ENCODE measurements at places on chromosomes 3 and 15.

- no peak for DNase-seq
Measured at GRCh38 chr15:97085731-97086130, 755.2 kb downstream of the NR2F2 start.

DNA sequence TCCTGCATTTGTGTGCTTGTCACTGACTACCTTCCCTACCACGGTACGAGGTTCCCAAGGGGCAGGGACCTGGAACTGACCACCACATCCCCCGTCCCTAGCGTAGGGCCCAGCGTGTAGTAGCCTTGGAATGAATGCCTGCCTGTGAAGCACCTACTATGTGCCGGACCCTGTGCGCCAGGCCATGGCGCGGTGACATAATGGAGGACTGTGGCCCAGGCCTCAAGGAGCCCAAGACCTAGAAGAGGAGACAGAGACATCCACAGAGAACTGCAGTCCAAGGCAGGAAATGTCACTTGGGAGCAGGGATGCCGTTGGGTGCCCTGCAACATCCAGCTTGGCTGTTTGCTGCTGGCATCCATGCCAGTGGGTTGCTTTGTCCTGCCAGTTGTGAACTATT is 71.9 kb upstream of the SLC6A6 start:
- DNase-seq, result no peak

DNA sequence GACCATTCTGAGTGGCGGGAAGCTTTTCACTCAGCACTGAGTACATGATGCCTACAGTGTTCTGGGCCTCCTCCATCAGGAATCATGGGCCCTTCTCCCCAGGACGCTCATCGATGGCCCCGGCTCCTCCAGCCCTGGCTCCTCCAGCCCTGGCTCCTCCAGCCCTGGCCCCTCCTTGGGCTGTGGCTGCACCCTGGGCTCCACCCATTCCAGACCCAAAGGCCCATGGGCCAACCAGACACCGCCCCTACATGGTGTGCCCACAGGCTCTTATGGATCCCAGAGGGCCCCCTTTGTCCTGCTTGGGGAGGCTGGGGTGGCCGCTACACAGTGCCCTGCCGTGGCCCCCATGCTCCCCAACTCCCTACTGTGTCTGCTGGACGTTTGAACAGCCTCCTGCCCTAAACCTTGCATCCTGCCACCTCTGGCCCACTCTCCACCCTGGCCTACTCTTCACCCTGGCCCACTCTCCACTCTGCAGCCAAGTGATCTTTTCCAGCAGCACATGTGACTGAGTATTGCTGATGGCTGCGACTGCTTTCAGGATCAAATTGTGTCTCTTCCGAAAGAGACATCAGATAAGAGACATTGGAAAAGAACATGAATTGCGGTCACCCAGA is 57.9 kb downstream of the APBA2 start:
- DNase-seq, result no peak

GRCh38 chr3:188962253-188963247 is 209.2 kb upstream of the TPRG1 start:
- DNase-seq, result no peak

GRCh38 chr3:143793971-143794370 is 54.3 kb downstream of the SLC9A9 start:
- DNase-seq, result no peak

DNA sequence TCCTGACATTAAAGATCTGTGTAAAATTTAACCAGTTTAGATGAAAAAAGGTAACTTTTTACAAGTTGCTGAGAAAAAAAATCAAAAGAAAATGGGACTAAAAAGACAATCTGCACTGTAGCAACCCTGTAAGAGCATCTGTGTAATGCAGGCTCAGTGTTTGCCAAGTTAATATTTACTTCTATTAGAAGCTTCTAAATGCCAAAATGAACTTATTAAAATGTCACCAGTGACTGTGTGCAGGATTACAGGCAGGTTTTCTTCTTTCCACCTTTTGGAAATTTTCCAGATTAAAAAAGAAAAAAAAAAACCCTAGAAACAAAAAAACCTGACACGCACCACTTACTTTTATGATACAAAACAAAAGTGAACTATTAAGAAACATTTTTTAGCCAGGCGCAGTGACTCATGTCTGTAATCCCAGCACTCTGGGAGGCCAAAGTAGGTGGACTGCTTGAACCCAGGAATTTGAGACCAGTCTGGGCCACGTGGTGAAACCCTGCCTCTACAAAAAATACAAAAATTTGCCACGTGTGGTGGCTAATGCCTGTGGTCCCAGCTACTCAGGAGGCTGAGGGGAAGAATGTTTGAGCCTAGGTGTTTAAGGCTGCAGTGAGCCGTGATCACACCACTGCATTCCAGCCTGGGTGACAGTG is 87.2 kb downstream of the TJP1 start:
- no peak for DNase-seq

GRCh38 chr3:86993704-86994103 is 2.8 kb upstream of the VGLL3 start:
- no peak for DNase-seq

- DNase-seq, result no peak
Measured at GRCh38 chr15:93985925-93986324, 245.4 kb upstream of the MCTP2 start.

DNA sequence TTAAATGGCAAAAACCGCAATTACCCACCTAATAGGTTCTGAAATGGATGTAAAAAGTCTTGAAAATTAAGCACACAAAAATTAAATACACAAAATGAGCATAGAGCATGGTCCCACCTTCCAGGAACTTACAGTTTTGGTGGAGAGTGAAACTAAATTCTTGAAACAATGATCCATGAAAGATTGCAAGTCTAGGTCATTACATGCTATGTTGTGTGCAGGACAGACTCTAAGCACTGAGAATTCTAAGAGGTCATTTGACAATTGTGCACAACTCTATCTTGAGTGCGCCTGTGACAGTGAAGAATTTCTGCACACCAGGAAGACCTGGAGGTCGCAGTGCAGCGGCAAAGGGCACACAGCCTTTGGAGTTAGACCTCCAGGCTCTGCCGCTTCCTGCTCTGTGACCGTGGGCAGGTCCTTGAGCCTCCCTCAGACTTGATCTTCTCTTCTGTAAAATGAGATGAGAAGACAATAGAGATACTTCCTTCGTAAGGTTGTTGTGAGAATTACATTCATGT is 153.3 kb upstream of the TPM1 start:
- no peak for DNase-seq

DNA sequence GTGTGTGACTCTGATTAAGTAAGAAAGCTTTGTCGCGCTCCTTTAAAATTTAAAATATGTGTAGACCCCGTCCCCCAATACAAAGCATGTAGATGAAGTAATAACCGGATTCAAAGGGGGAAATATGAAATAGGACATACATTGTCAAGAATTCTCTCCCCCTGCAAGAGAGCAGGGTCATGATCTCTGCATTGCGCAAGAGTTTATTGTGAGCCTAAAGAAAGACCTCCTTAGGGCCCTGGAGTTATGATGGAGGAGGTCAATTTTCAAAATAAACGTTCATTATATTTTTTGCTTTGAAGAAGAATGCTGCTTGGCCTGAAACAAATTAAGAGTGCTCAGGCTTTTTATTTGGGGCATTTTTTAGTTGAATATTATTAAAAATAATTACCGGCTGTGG is 235.0 kb downstream of the SHOX2 start:
- no peak for DNase-seq

DNA sequence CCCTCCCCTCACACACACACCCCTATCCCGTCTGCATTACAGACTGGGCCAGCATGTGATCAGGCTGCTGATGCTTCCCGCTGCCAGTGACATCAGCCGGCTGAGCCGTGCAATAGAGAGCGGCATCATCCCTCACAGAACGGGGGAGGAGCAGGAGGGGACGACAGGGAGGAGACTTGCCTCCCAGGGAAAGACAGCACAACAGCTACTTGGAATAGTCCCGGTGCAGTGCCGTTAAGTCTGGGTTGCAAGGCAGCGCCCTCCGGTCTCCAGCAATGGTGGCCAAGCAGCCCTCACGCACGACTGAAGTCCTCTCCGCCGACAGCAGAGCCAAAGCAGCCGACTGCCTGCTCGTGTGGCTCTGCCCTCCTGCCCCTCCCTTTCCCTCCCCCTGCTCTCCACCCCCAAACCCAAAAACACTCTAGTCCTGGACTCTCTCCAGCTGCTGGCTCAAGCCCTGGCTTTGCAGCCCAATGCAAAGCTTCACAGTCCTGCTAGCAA is 31.5 kb upstream of the RPS17 start:
- no peak for DNase-seq

DNA sequence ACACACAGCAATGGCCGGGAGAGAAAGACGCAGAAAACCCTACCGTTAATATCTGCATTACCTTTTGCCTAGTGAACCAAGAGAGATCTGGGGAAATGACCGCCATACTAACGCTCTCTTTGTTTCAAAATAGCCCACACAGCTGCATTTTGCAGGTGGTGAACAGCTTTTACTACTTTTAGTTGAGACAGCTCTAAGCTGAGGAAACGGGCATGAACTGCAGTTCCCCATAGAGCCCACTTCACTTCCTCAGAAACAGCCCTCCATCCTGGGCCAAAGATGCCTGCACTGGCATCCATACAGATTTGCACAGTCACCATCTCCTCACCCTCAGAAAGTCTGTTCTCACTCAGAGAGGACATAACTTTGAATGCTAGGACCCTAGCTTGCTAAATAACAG is 45.0 kb downstream of the ZNF860 start:
- DNase-seq, result no peak

- no peak for DNase-seq
Measured at GRCh38 chr3:113222451-113223086, 11.2 kb downstream of the BOC start.

GRCh38 chr3:45940004-45940780 is 3.1 kb upstream of the CXCR6 start:
- DNase-seq, result no peak

DNA sequence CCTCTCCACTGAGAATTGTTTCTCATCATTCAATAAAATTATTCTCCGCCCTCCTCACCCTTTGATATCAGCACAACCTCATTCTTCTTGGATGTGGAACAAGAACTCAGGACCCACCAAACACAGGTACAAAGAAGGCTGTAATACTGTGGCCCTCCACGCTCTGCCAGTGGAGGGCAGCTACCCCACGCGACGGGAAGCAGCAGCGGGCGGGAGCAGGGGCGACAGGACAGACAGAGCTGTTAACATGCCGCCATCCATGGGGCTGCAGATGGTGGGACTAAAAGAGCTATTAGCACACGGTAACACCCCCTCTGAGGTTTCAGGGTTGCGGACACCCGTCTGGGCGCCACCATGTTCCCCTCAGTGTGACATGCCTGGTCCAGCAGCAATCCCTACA is 37.5 kb downstream of the EMC4 start:
- no peak for DNase-seq

GRCh38 chr3:52396011-52396906 is 48.6 kb downstream of the SEMA3G start:
- DNase-seq, result no peak

DNA sequence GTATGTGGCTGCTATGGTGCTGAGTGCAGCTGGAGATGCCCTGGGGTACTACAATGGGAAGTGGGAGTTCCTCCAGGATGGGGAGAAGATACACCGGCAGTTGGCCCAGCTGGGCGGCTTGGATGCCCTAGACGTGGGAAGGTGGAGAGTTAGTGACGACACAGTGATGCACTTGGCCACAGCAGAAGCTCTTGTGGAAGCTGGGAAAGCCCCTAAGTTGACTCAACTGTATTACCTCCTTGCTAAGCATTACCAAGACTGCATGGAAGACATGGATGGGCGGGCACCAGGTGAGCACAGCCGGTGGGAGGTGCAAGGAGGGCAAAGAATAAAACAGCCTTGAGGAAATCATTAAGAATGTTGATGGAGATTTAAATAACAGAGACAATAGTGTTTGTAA is 2.9 kb downstream of the ADPRH start:
- no peak for DNase-seq

DNA sequence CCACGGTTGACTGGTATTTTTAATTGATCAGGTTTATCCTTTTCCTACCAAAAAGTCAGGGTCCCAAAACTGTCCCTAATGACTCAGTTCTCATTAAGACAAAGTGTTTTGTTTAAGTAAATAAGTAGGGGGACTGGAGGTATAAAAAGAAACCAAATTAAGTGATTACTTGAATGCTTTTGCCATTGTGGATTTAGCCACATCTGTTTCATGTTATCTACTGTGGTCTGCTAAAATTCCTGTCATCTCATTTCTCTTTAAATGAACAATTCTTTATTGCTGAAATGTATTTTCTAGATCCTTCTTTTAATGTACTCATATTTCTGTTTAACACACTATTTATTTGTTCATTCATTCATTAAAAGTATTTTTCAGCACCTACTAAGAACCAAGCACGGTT is 625.9 kb upstream of the ADAMTS9 start:
- no peak for DNase-seq

- DNase-seq, result no peak
Measured at GRCh38 chr3:174146008-174146407, 713.1 kb upstream of the NAALADL2 start.

DNA sequence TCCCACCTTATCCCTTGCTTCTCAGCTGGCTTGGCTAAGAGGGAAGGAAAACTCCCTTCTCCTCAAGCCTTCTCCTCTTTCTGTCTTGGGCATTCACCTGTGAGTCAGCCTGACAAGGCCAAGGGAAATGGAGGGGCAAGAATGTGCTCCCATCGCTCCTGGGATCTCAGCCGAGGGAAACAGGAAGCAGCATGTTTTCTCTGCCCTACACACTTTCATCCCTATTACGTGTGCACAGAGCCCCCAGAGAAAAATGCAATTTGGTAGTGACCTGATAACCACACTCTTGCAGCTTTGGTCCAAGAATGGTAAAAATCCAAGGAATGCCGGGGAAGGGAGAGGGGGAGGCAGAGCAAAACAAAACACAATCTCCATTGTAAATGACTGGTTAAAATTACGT is 32.9 kb upstream of the MTMR10 start:
- DNase-seq, result no peak

DNA sequence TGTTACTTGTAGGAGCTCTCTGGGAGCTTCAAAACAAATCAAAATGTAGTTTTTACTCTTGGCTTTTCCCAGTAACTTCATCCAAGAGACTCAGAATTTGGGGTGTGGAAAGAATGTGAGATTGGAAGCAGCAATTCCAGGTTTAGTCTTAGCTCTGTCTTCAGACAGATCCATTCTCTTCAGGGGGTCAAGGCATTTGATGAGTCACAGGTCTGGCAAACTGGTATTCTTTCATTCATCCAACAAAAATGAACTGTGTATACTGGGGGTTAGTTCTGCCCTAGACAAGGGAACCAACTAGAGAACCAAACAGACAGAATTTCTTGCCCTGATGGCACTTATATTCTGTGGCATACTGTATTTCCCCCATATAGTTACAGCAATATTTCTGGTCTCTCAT is 36.3 kb upstream of the CADPS start:
- DNase-seq, result no peak

DNA sequence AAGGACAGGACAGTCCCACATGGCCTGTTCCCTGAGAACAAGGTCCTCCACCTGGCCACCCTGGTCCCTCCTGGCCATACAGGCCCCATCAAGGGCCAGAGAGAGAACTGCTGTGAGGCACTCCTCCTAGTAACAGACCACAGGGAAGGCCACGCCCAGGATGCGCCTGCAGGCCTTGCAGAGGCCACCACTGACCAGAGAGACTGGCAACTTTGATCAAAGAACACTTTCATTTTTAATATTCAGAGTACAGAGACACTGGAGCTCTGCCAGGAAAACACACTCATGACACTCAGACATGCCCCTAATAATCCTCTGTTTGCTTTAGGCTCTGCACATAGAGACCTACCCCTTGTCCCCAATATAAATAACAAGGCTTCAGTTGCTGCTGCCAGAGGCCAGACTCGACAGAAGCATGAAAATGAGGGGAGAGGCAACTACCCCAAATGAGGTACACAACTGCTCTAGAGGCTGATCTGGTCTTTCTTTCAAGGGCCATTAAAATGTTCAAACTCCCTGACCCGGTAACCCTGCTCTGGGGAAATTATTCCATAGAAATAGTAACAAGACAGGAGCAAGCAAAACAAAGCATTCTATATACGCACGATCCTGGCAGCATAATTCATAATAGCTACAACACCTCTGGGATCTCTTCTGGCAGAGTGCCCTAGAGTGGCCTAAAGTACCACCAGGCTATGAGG is 44.8 kb downstream of the CCDC12 start:
- DNase-seq, result no peak

Measured in CD4-positive, alpha-beta T cell treated with Interleukin-6 at 100 ng/mL for 8 hours (primary cell).